ENCODE measurements at places on chromosomes 1 and 21.

- no peak for DNase-seq
These were observed 1806.8 kb downstream of the BRINP3 start for GRCh38 chr1:188670837-188671236.

DNA sequence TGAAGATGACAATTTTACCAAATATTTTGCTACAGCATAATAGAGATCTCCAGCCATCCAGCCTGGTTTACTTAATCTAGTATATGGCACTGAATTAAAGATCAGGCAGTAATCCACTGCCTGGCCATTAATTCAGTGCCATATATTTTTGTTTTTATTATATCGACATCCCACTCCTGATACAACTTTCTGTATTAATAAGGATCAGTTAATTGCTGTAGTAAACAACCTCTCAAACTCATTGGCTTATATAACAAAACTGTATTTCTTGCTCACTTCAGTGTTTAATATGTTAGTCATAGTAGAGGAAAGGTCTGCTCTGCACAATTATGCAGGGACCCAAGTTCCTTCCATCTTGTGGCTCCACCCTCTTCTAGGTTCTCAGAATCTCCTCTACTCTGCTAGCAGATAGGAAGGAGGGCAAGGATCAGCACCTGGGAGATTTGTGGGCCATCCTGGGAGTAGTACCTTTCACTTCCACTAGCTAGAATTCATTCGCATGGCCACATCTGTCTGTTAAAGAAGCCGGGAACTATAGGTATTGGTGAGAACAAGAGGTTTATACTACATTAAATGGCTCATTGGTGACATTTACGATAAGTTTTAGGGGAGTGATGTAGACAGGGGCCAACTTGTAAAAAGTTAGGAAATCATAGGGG, 3.6 kb upstream of the ZDHHC18 start:
- DNase-seq, result no peak

- DNase-seq, result no peak
These were observed 518.2 kb downstream of the ADGRL2 start for GRCh38 chr1:82318921-82319320.

- no peak for DNase-seq
These were observed 769.0 kb downstream of the BRINP3 start for GRCh38 chr1:189708674-189709073.

- no peak for DNase-seq
These were observed 254.2 kb upstream of the VAMP3 start for GRCh38 chr1:7516929-7517328.

All from stimulated activated CD8-positive, alpha-beta memory T cell treated with anti-CD3 and anti-CD28 coated beads, Interleukin-4, amount 100 ng/mL, for 1 hour (primary cell).